Neuronal stem cell (in vitro differentiated cells): ENCODE measurements at places on chromosomes 16 and 17.
A peak's percentile ranks its signal among the peaks of the same experiment; 100 is the strongest.

- DNase-seq = no peak
Measured at GRCh38 chr17:40782450-40782849, at the start of gene KRT27. TSS of gene KRT27 (minus strand) at chr17:40782550. CDS start at chr17:40782493, 57 bp downstream.

- no peak for DNase-seq
Measured at GRCh38 chr17:7284911-7285310, 3.4 kb downstream of the SLC2A4 start.

DNA sequence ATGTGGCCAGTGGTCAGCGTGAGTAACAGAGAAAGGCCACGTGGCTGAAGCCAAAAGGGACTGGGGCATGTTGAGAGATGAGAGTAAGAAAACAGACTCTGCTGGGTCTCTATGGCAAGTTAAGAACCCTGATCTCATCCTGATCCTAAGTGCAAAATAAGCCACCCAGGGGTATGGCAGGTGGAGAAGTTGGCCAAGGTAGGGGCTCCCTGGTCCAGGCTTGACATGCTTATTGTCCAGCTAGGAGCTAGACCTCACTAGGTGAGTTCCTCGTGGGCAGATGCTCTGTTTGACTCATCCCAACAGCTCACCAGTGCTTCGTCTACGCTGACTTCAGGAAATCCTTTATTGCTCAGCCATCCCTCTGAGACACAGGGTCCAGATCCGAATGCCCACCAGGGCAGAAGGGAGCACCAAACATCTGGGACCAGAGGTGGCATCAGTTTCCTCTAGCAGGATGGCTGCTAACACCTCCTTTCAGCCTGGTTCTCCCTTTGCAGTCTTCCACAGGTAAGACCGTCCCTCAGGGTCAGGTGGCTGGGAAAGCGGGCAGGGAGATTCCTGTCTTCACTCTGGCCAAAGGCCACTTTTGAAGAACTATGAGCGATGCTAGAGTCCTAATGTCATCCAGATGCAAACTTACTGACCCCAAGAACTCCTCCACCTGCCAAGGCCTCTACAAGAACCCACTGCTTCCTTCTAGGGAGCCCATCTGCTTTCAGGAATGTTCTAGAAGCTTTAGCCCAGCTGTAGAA lies 99.5 kb downstream of the CDYL2 start:
- no peak for DNase-seq

DNA sequence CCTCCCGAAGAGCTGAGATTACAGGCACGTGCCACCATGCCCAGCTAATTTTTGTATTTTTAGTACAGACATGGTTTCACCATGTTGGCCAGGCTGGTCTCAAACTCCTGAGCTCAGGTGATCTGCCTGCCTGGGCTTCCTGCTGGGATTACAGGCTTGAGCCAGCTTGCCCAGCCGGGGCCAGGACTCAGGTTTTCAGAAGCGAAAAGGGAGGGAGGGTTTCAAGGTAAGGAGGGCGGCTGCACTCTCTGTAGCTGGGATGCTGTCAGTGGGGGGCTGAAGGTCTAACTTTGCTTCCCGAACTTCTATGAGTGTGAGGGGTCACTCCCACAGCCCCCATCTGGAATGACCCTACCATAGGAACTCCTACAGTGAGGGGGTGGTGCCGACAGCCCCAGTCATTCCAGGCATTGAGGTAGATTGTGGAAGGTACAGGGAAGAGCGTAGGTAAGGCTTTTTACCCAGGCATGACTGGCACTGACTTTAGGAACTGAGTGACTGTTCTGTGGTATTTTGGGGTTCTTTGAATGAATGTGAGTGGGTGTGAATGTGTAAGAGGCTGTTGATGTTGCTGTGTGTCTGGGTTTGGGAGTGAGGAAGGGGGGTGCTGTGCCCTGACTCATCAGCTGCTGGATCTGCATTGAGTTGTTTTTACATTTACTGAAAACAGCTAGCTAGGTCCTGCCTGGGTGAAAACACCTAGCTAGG lies 3.8 kb upstream of the C1QL1 start:
- no peak for DNase-seq

DNA sequence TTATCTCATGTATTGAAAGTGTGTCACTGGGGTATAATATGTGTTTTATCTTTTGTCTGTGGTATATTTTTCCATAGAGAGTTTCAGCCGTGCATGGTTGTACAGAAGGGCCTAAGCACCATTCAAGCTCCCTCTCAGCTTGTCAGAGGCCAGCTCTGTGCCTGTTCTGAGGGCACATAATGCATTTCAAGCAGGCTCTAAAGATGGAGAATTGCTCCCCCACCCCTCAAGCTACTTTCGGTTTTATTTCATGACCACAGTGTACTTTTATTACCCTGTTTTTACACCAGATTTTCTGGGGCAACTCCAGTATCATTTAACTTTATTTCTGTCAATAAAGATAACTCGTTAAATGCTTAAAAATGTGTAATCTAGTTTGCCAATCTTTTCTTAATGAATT lies 131.7 kb downstream of the SHISA6 start:
- DNase-seq = no peak

- peak; percentile 70 for DNase-seq
Measured at GRCh38 chr17:32659419-32659842, 172.6 kb downstream of the CDK5R1 start.

GRCh38 chr17:42421507-42422338 lies 1.3 kb downstream of the CAVIN1 start:
- DNase-seq = no peak

GRCh38 chr17:28702026-28702751 lies 9.5 kb downstream of the PROCA1 start:
- DNase-seq = no peak
